Adipocyte (in vitro differentiated cells): ENCODE measurements at places on chromosomes 6 and 20.
A peak's percentile ranks its signal among the peaks of the same experiment; 100 is the strongest.

DNA sequence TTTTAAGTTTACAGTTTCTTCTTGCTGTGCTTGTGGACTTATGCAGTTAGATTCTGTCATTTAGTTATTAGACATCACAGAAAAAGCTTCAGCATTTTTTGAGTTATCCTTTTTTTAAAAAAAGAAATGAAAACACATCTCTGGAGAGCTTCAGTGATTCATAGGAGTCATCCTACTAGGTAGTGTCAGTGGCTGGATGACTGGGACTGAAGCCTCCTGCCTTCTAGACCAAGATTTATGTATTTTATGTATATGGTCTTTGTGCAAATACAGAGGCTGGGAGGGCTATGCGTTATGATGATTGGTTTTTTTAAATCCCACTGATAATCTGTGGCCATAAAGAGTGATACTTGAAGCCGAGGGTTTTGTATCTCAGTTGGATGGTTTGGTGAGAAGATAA is 125.9 kb upstream of the JAG1 start:
- no peak for DNase-seq

DNA sequence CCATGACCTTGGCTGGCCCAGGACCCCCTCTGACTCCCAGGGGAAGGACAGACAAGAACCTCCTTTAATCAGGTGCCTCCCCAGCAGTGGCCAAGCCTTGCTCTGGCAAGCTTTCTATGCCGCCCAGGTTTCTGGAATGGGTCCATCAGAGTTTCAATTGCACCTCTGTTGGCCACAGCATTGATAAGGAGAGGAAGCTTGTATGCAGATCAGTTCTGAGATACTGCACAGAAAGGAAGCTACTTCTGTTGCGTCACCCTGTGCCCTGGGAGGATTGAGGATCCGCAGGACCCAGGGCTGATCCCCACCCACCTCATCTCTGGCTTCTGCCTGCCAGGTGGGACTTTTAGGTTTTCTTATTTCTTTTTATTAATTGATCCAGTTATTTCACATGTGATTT is 167.2 kb downstream of the TFAP2C start:
- DNase-seq = no peak

GRCh38 chr6:10838794-10839333 is 525 bp upstream of the MAK start:
- no peak for DNase-seq

- no peak for DNase-seq
Observed at GRCh38 chr6:68727699-68728098, 92.6 kb downstream of the ADGRB3 start.

DNA sequence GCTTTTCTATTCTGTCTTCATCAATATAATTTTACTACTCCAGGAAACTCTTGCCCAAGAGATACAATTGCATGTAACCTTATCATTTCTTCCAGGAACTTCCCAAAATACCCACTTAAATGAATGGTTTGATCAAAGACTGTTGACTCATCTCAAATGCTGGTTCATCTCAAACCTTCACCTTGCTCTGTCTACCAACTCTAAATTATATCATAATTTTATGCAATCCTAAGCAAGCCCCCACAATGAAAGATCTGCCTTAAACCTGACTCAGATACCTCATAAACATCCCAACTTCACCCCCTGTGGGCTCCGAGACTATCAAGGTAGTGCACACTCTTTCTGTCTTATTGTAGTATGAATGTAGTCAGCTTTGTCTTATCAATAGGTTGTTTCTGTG is 65.5 kb upstream of the GCM1 start:
- no peak for DNase-seq

- no peak for DNase-seq
Observed at GRCh38 chr6:6588924-6589709, 597 bp downstream of the LY86 start.

DNA sequence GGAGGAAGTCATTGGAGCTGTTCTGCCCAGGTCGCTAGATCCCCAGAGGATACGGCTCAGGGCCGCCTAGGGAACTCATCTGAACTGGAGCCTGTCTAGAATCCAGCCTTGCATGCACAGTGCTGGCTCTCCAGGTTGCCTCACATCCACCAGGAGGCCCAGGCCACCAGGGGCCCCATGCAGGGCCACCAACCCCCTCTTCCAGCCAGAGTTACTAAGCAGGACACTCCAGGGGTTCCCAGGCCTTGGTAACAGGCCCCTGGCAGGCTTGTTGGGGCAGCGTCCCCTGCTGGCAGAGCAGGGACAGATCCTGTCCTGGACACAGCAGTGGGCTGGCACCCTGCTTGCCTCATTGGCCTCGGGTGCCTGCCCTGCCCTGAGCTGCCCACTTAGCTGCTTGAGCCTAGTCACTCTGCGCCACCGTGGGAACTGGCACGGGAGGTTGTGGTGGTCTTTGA is 35.3 kb downstream of the EFCAB8 start:
- DNase-seq = peak; percentile 16

DNA sequence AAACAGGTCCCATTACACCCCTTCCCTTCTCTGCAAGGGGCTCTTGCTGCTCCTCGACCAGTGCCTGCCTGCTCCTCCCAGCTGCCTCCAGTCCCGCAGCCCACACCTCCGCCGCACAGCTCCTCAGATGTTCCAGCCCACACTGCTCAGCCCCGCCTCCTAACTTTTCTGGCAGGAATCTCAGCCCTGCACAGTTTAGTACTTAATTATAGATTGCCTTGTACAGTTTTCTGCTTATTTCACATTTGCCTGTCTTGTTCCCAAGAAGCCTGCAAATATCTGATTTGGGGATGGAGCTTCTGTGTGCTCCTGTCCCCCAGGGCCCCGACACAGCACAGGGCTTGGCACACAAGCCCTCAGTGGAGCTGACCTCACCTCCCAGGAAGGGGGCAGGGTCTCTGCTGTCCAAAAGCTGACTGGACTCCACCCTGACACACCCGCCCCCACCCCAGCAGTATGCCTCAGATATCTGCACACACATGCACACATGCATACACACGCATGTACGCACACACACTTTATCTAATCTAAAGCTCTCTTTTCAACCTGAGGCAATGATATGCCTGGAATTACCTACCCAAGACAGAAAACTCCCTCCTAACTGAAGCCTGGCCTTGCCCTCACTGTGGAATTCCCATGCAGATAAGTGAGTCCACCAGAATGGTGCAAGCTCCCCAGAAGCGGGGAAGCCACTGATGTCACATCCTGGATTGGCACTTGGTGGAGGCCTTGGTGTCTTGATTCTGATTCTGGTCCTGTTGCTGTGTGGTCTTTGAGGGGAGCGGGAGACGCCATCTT is 1.2 kb upstream of the PNPLA1 start:
- DNase-seq = peak; percentile 14

GRCh38 chr6:169988769-169989550 is 237.5 kb downstream of the ERMARD start:
- DNase-seq = no peak

DNA sequence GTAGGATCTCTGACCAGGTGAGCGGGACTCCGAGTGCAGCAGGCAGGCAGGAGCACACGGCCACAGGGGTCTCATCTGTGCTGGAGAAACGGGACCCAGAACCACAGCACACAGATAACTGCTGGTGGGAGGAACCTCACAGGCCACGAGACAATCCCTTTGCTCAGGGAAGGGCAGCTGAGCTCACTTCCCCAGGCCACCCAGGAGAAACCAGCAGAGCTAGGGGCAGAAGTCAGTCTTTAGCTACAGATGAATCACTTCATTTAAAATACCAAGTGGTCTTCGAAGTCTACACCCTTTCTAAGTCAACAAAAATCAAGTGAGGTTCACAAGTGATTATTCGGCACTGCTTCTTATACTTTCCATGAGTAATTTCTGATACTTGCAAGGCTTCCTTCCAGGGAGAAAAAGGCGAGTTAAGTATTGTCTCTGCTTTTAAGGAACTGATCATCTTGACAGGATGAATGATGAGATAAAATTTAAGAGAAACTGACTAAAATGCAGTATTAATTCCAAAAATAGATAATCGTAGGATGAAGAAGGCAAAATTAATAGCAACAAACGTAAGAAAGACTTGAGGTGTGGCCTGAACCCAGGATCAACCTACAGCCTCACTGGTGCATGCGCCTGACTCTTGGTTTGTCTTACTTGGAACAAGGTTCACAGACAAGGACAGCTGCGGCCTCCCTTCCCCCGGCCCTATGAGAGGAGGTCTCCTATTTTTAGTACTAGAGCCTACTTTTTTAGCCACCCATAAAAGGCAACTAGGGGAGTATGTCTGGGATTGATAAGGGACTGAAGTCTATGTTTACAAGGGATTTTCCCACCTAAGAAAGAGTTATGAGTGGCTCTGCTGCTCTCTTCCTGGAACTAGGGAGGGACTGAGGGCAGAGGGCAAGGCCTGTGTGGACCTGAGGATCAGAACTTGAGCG is 233.6 kb downstream of the TTLL2 start:
- DNase-seq = no peak

GRCh38 chr20:12949429-12949980 is 59.3 kb upstream of the SPTLC3 start:
- DNase-seq = no peak

GRCh38 chr6:27584326-27584725 is 111.4 kb upstream of the ZNF184 start:
- DNase-seq = no peak

GRCh38 chr20:13402986-13403385 is 181.9 kb downstream of the ISM1 start:
- no peak for DNase-seq

DNA sequence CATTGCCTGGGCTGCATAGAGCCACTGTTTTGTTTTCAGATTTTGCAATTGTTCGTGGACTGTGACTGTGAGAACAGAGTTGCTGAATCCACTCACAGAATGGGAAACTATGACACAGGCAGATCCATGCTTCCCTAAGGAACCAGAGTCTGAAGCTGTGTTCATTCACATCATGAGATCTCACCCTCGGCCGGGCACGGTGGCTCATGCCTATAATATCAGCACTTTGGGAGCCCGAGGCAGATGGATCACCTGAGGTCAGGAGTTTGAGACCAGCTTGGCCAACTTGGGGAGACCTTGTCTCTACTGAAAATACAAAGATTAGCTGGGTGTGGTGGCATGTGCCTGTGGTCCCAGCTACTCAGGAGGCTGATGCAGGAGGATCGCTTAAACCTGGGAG is 139.2 kb upstream of the SALL4 start:
- peak; percentile 40 for DNase-seq
